Nucleus accumbens (tissue), 56 donors: ENCODE measurements at places on chromosomes 6 and 20.

GRCh38 chr6:2875359-2876191 is 27.5 kb downstream of the SERPINB9 start:
- no peak for DNase-seq

DNA sequence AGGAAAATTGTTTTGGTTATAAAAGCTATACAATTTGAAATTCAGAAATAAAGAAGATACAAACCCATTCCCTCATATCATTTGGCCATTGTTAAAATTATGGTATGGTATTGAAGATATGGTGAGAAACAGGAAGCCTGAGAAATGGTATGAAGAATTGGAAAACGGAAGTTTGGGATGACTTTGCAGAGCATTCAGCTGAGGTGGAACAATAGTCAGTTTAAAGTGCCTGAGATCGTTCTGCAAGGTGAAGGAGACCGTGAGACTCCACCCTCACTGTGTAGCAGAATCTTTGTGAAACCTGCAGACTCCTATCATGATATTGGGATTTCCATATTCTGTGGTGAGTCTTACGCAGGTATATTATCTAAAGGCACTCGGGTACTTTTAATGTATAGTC is 97.3 kb downstream of the ADGRB3 start:
- no peak for DNase-seq

- no peak for DNase-seq
Observed at GRCh38 chr20:43248341-43248740, 58.6 kb upstream of the PTPRT start.

DNA sequence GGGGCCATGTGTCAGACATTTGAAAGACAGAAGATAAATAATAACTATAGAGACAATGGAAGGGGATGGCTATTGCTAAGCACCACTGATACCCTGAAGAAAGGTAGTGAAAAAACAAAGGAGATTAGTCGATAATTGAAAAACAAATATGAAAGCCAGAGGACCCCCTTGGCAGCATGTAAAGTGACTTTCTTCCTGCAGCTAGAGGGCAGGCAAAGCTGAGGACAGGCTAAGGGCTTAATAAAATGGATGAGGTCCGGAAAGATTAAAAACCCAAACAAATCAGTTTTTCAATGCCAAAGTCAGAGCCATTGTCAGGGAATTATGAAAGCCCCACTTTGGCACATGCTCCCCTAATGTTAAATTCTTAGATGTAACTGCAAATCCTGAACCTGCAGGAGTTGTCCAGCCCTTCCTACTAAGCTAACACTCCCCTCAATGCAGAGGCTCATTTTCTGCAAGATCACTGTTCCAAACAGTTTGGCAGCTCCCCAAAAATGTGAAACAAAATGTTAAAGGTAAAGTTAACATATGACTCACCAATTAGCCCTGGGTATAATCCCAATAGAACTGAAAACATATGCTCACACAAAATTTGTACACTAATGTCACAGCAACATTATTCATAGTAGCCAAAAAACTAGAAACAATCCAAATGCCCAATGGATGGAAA is 1177.9 kb downstream of the GRIK2 start:
- DNase-seq, result no peak

GRCh38 chr6:97947841-97948240 is 664.8 kb upstream of the MMS22L start:
- DNase-seq, result no peak

- no peak for DNase-seq
Observed at GRCh38 chr6:89675949-89676748, 37.6 kb upstream of the LYRM2 start.

DNA sequence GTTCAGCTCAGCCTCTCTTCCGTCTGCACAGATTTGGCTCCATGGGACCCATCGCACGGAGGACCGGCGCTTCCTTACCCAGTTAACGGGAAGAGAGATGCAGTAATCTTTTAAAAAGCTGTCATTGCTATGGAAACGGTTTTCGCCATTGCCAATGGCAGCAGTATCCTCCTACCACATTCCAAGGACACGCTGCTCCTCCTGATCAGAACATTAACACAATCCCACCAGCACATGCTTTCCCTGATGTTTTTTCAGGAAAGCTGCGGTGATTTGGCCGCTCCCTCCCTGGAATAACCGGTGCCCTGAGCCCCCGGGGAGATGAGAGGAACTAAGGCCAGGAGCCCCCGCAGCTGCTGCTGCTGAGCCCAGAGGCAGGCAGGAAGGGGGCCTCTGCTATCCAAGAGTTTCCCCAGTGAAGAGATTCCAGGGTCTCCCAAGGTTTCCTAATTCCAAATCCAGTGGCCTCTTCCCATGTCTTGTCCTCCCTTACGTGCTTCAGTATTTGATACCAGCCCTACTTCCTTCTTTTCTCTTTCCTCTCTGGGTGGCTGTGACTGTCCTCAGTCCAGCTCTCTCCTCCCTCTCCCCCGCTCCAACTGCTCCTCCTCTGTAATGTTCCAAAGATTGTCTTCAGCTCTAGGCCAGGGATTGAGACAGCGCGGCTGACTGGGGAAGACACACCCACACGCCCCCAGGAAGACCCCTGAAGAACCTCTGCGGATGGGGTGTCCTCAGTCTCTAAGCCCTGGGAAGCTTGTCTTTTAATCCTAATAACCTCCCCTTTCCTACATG is 2.6 kb downstream of the BNIP5 start:
- no peak for DNase-seq

DNA sequence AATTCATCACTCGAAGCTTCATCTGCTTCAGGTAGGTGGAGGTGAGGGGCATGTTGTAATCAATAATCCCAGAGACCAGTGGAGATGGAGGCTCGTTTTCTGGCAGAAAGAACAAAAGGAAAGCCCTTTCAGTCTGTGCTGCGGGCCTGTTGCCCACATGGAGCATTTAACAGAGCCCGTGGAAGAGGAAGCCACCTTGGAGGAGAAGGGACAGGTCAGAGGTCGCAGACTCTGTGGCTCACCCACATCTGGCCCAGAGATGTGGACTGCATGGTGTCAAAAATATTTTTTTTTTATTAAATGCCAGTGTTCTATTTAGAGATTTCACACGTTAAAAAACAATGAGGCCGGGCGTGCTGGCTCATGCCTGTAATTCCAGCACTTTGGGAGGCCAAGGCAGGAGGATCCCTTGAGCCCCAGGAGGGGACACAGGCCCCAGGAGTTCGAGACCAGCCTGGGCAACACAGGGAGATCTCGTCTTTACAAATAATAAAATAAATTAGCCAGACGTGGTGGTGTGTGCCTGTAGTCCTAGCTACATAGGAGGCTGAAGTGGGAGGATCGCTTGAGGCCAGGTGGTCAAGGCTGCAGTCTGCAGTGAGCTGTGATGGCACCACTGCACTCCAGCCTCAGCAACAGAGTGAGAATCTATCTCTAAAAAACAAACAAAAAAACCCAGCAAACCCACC is 73.6 kb downstream of the NOL4L start:
- DNase-seq, result no peak
